Naive B cell (primary cell): ENCODE measurements at places on chromosomes 2 and 18. TPM values are rescaled to one million over a fixed set of nuclear protein-coding genes. Genes with fewer than 3 reads are reported as not detected.

DNA sequence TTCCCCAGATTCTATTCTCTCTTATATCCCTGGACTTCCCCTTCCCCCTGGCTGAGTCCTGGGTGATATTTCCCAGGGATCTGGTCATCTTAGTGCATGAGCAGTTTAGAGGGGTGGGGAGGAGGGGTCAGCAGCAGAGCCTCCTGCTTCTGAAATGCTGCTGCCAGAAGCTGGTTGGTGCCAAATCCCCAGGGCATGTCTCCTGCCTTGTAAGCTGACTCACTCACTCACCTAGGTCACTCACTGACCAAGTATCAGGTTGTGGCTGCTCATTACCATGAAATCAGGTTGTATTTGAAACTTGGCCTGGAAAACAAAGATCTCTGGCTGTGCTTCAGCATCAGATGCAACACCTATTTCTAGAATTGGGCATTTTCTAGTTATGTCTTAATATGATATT, 14.3 kb downstream of the GPR39 start:
- no peak for DNase-seq

DNA sequence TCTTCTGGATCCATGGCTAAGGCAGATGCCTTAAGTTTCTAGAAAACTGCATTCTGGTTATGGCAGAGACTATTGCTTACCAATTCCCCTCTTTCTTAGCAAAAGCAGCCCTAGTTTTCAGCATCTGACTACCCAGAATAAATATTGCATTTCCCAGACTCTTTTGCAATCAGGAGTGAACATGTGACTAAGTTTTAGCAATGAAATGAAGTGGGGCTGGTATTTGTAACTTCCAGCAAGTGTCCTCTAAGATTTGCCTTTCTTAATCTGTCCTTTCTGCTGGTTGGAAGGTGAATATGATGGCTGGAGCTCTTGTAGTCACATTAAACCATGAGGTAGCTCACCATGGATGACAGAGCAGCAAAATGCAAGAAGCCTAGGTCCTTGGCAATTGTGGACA, 132.9 kb upstream of the PKDCC start:
- DNase-seq, result no peak

GRCh38 chr2:191171708-191172355, 21.0 kb upstream of the STAT4 start:
- DNase-seq, result no peak

GRCh38 chr2:128159437-128159836, 68.4 kb downstream of the UGGT1 start:
- no peak for DNase-seq

- no peak for DNase-seq
Measured at GRCh38 chr2:12675801-12676200, 40.9 kb upstream of the TRIB2 start.

DNA sequence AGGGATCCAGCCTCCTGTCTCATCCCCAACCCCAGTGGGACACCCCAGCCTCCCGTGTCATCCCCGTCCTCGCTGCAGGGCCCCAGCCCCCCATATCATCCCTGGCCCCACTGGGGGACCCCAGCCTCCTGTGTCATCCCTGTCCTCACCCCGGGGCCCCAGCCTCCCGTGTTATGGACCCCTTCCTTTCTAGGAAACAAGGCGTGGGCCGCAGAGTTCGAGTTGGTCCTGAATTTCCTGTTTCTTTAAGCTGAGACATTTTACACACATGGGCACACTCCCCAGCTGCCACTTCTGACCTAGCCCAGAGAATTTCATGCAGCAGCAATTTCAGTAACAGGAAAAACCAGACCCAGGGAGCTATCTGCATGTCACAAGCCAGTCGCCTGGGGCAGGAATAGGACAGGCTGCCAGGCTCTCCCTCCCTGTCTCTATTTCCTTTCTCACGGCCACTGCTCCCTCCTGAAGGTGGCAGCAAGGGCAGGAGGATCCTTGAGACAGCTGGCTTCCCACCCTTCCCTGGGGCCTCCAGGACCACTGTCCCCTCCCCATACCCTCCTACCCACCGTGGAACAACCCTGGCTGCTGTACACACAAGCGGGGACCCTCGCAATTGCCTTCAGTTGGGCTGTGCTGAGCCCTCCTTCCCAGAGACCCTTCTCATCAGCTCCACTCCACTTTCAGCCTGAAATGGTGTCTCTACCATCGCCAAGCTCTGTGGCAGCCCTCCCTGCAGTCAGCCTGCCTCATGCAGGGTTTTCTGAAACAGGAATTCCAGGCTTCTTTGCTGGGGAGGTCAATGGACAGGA, 141.9 kb upstream of the ID2 start:
- DNase-seq, result no peak

- DNase-seq, result no peak
Measured at GRCh38 chr2:230134496-230135129, 65.9 kb upstream of the SLC16A14 start.

Gene NT5C1B
- polyA plus RNA-seq, result not detected
